ENCODE measurements at places on chromosomes 7 and 10.

DNA sequence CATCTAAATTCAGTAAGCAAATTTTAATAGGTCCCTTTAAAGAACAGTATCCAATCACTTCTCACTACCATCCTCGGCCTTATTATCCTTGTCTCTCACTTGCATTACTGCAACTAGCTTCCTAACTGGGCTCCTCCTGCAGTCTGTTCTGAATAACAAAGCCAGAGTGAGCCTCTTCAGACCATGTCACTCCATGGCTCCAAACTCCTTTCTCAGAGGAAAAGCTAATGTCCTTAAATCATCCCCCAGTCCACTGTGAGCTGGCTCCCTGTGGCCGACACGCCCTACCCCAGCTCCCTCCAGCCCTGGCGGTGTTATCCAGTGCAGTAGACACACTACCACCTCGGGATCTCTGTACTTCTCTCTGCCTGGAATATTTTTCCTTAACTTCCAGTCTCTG is 80.0 kb downstream of the EPC1 start:
- DNase-seq: no peak

DNA sequence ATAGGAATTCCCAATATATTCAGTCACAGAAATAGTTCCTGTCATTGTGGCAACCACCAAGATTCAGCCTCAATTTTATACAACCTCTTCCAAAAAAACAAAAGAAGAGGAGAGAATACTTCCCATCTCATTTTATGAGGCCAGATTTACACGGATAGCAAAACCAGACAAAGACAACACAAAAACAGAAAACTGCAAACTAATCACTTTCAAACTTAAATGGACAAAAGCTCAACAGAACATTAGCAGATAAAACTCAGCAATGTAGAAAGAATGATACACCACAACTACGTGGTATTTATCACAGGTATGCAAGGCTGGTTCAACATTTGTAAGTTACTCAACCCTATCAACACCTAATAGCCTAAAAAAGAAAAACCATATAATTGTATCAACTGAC is 22.0 kb downstream of the PEX1 start:
- no peak for DNase-seq

DNA sequence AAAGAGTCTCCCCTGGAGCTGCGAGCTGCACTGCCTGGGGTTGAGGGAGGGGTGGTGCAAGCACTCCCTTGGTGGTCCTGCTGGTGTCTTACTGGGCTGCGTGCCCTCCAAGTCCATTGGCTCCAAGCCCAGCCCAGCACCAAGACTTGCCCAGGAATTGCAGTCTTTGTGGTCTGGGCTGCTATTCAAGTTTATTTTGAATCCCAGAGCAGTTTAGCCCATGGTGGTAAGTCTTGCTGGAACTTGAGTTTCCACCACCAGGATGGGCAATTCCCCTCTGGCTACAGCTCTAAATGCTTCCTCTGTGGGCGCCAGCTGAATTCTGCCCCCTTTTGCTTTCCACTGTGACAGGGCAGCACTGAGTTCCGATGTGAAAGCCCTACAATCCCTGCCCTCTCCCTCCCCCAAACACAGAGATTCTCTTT is 25.1 kb downstream of the GALNT11 start:
- no peak for DNase-seq

DNA sequence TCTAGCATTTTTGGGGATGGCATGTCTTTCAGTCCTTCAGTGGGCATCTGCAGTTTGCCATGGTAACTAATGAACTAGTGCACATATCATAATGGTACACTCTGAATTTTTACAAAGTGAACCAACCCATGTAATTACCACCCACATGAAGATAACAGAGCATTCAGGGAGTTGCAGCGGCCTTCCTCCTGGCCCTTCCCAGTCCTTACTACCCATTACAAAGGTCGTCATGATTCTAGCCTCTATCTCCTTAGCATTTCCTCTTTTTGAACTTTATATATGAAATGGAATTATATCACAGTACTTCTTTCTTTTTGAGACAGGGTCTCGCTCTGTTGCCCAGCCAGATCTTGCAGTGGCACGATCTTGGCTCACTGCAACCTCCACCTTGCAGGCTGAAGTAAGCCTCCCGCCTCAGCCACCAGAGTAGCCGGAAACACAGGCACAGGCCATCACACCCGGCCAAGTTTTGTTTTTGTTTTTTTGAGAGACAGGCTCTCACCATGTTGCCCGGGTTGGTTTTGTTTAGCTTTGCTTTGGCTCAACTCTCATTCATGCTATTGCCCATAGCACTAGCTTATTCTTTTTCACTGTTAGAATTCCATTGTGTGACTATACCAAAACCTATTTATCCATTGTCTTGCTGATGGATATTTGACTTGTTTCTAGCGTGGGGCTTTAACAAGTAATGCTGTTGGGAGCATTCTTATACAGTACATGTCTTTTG is 79.2 kb downstream of the APBB1IP start:
- DNase-seq: no peak

GRCh38 chr10:130792096-130792845 is 519.2 kb downstream of the TCERG1L start:
- DNase-seq: no peak

GRCh38 chr7:142508251-142508650 is 241.0 kb upstream of the PRSS1 start:
- DNase-seq: no peak

DNA sequence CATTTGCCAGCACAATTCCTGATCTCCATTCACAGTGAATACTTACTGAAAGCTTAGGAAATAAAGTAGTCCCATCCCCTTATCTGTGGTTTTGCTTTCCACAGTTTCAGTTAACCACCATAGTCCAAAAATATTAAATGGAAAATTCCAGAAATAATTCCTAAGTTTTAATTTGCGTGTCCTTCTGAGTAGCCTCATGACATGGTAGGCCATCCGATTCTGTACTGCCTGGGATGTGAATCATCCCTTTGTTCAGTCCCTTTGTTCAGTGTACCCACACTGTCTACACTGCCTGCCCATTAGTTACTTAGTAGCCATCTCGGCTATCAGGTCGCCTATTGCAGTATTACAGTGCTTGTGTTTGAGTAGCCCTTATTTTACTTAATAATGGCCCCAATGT is 14.2 kb downstream of the RAB11FIP2 start:
- DNase-seq: no peak

DNA sequence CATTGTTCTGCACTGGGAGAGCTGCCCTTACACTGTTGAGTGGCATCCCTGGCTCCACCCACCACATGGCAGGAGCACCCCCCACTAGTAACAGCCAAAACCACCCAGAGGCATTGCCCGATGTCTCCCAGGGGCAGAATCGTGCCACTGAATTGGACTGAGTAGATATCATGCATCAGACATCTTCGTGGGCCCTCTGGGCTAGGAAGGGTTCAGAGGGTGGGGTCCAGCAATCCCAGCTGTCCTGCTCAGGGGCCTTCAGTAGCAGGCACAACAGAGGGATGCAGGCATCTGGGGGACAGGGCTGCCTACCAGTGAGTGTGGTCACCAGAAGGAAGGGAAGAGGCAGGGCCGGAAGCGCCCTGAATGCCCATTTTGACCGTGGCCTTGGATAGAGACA is 119.7 kb upstream of the PPP2R2D start:
- DNase-seq: no peak

DNA sequence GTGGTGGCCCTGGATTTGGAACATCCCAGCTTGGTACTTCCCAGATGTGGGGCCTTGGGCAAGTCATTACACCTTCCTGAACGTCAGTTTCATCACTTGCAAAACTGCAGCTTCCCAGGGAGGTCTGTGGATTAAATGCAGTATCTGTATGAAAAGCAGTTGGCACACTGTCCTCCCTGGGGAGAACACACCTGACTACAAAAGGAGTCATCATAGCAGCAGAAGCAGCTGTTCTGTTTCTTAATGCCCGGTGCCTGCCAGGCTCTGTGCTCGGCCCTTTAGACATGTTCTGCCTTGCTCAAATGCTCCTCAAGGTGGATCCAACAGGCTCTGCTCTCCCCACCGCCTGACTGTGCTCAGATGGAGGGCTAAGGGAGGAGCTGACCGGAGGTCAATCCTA is 31.0 kb downstream of the CDCA7L start:
- DNase-seq: no peak

- DNase-seq: peak; percentile 31
Measured at GRCh38 chr10:9869205-9869604, 1148.5 kb upstream of the CELF2 start.

DNA sequence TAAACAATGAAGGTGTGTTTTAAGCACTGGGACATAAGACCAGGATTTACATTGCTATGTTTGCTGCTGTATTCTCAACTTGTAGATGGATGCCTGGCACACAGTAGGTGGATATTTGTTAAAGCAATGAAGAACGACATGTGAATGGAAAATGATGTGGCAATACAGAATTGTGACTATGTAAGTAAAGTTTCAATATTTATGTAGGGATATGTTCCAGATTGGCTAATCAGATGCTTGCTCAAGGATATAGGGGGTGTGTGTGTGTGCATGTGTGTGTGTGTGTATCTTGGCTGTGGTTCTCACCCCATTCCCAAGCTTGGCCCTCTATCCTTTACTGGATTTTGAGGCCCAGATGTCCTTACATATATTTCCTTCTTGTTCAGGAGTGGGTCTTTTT is 42.7 kb upstream of the LAMB1 start:
- DNase-seq: no peak

- DNase-seq: no peak
Measured at GRCh38 chr10:98825741-98826140, 379.0 kb upstream of the HPS1 start.

DNA sequence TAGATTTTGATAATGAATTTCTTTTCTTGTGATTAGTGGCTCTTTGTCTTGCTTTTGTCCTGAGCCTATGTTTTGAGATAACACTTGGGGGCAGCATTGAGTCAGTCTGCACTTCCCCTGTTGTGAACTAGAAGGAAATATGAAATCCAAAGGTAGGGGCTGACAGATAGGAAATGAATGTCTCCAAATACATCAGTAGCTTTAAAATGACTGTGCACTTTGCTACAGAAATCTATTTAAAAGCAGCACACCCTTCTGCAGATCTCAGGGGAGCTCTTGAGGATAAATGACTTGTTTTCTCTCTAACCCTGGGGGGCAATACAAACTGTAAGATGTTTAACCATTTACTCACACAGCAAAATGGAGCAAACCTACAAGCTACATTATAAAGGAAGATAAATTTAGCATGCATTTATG is 176.0 kb upstream of the MYO3A start:
- peak; percentile 45 for DNase-seq

DNA sequence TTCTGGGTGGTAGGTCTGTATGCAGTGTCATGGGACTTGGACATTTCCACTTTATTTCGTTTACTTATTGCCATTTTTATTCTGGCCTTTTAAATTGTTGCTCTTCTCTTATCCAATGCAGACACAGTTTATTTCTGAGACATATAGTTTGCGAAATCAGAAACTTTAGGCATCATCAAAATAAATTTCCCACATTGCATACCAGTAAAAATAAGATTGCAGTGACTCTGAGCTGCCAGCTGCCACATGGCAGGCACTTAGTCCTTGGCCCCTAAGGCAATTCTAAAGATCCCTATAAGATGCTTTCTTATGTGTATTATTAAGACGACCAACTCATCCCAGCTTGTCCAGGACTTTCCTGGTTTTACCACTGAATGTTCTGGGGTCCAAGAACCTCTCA is 81.8 kb upstream of the ANKRD1 start:
- no peak for DNase-seq

DNA sequence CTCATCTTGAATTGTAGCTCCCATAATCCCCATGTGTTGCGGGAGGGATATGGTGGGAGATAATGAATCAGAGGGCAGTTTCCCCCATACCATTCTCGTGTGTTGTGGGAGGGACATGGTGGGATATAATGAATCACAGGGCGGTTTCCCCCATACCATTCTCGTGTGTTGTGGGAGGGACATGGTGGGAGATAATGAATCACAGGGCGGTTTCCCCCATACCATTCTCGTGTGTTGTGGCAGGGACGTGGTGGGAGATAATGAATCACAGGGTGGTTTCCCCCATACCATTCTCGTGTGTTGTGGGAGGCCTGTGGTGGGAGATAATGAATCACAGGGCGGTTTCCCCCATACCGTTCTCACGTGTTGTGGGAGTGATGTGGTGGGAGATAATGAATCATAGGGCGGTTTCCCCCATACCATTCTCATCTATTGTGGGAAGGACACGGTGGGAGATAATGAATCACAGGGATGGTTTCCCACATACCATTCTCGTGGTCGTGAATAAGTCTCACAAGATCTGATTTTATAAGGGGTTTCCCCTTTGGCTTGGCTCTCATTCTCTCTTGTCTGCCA is 271.0 kb downstream of the MAD1L1 start:
- DNase-seq: peak; percentile 81

- DNase-seq: no peak
Measured at GRCh38 chr10:102641402-102641801, 2.9 kb upstream of the TRIM8 start.

- no peak for DNase-seq
Measured at GRCh38 chr7:130278860-130279259, 12.2 kb downstream of the CPA2 start.

DNA sequence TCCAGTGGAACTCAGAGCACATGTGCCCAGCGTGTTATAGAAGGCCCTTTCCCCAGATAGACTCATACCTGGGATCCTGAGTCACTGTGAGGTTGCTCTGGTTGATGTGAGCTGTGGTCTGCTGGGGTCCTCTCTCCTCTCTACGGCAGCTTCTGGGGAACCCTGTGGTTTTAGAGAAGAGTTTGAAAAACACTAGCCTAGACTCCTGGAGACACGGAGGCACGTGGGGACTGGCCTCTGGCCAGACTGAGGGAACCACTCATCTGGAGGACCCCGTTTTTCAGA is 10.3 kb downstream of the ZNF775 start:
- DNase-seq: no peak

- DNase-seq: no peak
Measured at GRCh38 chr7:142334236-142334635, 76.4 kb upstream of the PRSS58 start.

- DNase-seq: no peak
Measured at GRCh38 chr7:79615466-79615865, 162.0 kb upstream of the MAGI2 start.

DNA sequence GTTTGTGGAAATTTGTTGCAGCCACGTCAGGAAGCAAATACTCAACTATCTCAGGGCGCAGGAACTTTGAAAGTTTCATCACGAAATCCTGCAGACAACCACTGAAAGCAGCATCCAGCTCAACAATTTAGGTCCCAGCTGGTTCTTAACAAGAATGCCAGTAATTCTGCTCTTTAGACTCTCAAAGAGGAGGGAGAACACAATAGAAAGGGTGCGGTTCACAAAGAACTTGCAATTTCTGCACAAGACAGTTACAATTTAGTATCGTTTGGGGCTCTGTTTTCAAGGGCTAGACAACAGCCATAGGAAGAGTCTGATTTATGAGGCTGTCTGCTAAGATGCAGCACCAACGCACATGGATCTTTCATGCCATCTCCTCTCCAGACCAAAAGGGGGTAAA is 223.1 kb downstream of the FGFR2 start:
- no peak for DNase-seq

GRCh38 chr7:4472728-4473127 is 209.4 kb upstream of the FOXK1 start:
- DNase-seq: no peak

DNA sequence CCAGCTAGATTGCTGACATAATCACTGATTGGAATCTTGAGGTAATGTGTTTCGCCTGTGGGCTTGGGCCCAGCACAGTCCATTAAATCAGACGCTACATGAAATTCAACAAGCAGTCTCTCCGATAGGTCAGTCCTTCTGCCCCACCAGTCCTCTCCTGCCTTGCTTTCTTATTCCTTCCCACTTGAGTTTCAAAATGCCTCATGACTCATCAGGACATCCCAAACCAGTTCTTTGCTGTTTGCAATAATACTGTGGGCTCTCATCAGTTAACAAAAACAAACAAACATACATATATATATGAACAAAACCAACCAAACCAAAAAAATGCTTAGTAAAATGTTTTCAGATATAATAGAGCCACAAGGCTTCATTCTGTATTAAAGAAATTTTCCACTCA is 599.0 kb downstream of the SORCS1 start:
- no peak for DNase-seq

Measured in NB4 (cell line).